Fibroblast of skin of abdomen (primary cell): ENCODE measurements at places on chromosomes 5 and 9.

DNA sequence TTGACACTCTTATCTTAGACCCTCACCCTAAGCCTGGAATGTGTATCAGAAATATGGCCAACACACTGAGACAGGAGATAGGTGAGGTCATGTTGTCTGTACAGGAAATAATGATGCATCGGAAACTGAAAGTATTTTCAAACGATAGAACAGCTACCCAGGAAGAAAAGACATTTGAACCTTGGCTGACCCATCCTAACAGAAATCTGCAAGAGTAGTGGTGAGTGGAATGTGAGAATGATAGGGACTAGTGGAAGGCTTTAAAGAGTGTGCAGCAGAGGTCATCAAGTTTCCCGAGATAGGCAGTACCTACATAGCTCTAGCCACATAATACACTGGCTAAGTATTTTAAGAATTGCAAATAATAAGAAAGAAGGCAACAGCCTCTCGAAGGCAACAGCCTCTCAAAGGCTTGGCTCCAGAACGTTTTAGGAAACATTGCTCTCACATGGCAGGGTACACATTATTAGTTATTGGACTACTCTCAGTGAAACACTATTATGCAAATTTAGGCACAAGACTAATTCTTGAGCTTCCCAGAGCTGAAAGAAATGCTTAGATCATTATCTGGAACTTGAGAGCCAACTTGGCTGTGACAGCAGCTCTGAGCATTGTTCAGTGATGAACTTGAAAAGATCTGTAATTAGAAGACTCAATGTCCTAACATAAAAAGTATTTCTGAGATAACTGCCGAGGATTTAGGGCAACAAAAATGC lies 133.1 kb upstream of the FBXL7 start:
- peak; percentile 35 for DNase-seq

DNA sequence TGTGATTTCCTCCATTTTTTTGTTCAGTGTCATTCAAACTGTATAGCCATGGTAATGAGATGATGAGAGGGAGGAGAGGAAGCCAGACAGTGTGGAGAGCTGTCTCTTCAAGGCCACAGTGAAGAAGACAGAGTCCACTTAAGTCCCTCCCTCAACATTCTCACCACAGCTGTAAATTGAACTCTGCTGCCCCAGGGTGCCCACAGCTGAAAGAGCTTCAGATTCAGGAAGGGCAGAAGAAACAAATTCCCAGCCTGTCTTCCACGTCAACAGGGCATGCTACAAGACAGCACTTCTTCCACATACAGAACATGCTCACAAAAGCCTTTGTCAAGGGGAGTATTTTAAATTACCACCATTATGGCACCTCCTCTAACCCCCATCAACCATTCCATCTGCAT lies 100.4 kb downstream of the KLHL3 start:
- DNase-seq, result no peak

DNA sequence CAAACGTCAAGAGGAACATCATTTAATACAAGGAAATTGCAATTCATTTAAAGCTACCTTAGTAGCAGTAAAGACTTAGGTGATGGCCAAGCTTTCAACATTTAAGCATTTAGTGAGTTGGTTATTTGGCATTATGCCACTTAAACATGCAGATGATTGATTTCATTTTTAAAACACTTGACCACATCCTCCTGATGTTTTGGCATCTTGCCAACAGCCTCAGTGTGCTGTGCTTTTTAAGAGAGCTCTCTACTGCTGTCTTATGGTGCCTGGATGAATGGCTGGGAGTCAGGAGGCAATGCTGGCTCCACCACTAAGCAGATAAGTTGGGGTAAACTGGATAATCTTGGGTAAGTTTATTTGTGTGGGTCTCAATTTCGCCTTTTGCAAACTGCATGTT lies 364.5 kb downstream of the MAN2A1 start:
- DNase-seq, result peak; percentile 87

GRCh38 chr5:97550164-97550563 lies 367.1 kb upstream of the RIOK2 start:
- peak; percentile 67 for DNase-seq

DNA sequence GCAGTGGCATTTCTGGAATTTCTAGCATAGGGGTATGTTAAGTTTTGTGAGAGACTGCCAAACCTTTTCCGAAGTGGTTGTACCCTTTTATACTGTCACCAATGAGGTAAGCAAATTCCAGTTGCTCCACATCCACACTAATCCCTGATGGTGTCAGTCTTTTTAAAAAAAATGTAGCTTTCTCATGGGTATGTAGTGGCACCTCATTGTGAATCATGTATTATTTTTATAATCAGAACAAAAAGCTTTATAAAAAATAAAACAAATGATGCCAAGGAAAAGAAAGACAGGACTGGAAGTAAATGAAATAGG lies 93.4 kb upstream of the CLINT1 start:
- no peak for DNase-seq

- DNase-seq, result no peak
Observed at GRCh38 chr5:61311056-61311610, 20.9 kb upstream of the ZSWIM6 start.

DNA sequence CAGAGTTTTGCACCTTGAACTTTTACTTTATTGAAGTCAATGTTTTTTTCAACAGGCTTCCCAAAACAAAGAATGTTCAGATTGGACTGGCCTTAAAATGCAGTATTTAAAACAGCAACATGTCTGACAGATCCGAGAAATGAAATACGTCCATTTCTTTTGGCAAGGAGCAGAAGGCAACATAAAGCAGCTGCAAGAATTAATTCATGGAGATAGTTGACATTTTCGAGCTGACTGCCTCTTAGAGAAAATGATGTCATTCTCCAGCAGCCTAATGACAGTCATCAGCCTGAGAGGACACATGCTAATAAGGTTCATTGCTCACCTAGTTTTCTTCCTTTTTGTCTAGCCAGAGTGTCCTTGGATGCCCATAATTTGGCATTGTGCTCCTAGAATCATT lies 232.2 kb upstream of the SEMA6A start:
- DNase-seq, result no peak

DNA sequence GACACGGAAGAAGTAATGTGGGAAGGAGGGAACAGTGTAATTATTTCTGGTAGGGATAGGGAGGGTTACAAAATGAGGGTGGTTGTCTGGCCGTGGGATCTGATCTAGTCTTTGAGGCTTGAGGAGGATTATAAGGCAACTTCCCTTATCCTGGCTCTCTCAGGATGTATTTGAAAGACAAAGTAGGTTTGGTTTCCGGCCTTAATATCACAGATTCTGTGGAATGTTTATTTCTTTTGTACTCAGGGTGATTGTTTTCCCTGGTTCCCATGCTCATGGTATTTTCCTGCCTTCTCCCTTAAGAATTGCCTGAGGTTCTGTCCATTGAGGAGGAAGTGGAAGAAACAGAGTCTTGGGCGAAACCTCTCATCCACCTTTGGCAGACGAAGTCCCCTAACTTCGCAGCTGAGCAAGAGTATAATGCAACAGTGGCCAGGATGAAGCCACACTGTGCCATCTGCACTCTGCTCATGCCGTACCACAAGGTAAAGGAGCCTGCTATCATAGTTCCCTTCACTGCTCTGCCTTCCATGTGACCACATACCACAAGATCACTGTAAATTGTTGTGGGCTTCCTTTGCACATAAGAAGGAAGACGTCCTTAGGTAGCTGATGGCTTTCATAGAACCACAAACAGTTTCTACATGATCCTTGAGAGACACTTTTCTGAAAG lies 253.8 kb downstream of the KDM4C start:
- DNase-seq, result no peak

DNA sequence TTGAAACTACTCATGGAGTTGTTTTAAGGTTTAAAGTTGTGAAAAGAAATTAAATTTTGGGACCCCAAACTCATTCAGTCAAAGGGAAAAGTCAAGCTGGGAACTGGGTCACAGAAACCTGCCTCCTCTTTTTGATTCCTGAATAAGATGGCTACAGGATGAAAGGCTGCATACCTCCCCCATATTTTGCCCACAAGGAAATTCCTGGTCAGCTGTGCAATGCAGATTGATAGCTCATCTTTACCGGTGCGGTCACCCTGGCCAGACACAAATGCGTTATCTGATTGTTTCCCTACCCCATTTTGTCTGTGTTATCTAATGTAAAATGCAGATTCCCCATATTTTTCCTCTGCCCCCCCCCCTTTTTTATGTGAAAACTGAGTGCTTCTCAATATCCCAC lies 1.3 kb downstream of the HAVCR2 start:
- peak; percentile 41 for DNase-seq

- no peak for DNase-seq
Observed at GRCh38 chr5:64147379-64147778, 18.3 kb upstream of the RNF180 start.

- no peak for DNase-seq
Observed at GRCh38 chr5:105501315-105501714, 1938.7 kb upstream of the NUDT12 start.

DNA sequence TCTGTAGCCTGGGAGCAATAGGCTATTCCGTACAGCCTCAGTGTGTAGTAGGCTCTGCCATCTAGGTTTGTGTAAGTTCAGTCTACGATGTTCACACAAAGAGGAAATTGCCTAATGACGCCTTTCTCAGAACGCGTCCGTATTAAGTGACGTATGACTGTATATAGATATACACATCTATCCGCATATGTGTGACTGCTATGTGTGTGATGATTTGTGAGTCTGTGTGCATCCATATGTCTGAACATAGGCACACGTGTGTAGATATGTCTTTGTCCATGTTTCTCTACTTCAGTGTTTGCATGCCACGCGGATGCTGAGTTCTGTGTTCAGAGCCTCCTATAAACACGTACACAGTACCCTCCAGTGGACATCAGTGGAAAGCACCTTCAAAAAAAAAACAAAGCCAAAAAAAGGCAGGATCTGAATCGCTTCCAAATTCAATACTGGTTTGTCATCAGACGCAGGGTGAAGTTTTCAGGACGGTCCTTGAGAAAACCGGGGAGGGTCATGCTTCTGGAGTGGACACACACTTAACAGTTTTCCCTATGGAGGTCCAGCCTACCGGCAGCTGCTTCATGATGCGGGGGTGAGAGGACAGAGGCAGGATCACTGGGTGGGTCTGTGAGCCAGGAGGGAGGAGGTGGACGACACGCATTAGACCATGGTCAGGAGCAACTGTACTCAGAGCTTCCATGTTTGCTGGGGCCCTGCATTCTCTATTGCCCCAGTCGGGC lies 29.5 kb upstream of the ALDH1B1 start:
- peak; percentile 85 for DNase-seq

- DNase-seq, result no peak
Observed at GRCh38 chr5:30106596-30106995, 1086.9 kb upstream of the CDH6 start.

DNA sequence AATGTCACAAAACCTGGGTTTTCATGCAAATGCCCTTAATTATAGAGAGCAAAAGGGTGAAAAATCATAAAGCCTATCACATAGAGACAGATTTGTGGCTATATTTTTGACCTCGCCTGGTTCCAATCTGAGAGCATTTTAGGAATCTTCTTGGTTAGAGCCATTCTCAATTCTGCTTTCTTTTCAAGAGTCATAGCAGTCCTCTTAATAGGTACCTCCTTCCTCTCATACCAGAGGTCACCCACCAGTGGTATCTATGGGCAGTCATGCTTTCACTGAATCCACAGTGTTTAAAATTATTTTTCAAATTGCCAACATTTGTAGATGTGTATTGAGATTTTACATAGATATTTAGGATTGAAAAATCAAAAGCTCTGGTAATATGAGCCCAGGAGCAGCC lies 215.5 kb downstream of the DAB2IP start:
- no peak for DNase-seq

DNA sequence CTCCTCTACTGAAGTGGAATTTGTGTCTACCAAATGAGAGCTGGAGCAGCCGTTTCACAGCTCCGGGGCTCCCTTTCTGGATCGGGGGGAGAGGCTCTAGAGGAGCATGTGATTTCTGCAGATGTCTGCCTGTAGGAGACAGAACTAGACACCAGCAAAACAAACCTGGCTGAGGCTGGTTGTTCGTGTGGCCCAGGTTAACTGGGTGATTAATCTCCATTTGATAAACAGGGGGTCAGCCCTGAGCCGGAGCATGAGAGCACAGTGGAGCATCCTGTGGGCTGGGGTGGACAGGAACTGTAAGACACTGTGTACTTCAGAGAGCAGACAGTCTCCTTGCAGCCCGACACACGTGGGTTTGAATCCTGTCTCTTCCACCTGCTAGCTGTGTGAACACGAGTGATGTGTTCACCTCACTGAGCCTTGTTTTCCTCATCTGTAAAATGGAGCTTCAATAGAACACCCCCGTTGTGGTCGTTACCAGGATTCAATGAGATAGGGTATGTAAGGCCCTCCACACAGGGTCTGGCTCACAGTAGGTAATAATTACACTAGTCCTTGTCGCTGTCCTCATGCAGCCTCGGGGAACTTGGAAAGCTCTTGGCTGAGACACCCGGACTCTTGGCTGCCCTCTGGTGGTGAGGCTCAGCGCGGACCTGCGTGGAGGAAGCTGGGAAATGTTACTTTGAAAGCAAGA lies 12.9 kb downstream of the CXCL14 start:
- DNase-seq, result peak; percentile 50

GRCh38 chr9:33379666-33380389 lies 22.5 kb downstream of the AQP7 start:
- DNase-seq, result no peak
